ENCODE measurements at places on chromosomes 12 and 14.

GRCh38 chr12:7303230-7303629, 642 bp upstream of the ACSM4 start:
- no peak for DNase-seq

GRCh38 chr12:57983858-57984505, 42.6 kb downstream of the ATP23 start:
- DNase-seq: no peak

- DNase-seq: no peak
These were observed 106.1 kb downstream of the PTPN11 start for GRCh38 chr12:112524676-112525425.

DNA sequence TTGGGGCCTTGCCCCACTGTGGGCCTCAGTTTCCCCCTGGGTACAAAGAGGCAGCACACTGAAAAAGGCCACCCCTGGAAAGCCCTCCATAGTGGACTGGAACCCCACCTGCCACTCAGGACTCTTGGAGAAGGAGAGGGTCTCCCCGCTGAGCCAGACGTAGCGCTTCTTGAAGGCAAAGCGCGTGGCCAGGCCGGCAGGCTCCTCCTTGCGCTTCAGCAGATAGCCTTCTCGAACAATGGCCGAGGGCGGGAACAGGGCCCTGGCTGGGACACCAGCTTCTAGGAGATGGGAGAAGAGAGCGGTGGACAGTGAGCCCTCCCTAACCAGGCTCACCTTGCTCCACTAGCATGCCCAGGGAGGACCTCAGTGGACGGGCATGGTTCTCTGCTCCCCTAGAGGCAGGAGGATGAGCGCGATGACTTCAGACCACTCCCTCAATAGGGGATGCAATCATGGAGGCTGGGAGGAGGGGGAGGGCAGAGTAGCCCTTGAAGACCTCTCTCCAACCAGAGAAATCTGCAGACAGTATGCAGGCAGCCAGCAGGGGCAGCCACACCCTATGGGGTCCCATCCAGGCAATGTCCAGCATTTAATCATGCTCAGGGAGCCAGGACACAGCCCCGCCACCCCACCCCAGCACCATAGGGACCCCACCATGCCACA, 29.8 kb downstream of the RASAL1 start:
- no peak for DNase-seq

GRCh38 chr14:39827901-39828655, 395.8 kb upstream of the FBXO33 start:
- no peak for DNase-seq

DNA sequence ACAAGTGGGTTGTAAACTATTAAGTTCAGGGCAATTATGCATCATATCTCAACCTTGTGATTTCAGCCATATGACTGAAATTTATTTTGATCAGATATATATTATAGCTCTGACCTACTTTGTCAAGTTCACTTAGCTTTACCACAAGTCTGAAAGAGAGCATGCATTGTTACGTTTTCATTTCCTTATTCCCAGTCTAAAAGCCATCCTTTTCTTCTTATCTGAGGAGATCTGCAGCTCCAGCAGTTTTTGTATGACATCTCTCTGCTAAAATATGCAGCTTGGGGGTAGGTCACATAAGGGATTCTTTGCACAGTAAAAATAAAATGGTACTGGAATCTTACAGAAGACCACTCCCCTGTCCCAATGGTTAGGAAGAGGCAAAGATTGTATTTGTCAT, 1682.8 kb upstream of the FLRT2 start:
- DNase-seq: no peak

DNA sequence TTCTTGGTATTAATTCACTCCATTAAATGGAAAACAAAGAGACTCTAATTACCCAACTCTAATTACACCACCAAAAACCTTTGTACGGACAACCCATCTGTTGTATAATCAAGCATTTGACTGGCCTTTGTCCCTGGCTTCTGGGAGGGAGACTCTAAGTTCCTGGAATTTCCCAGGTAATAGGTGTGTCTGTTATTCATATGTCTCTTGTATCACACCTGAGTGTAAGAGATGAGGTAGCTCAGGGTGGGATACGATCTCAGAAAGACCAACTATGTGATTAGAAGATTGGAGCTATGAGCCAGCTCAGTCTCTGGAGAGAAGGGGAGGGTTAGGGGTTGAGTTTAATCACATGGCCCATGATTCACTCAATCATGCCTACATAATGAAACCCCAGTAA, 94.7 kb upstream of the PLXNC1 start:
- DNase-seq: no peak

DNA sequence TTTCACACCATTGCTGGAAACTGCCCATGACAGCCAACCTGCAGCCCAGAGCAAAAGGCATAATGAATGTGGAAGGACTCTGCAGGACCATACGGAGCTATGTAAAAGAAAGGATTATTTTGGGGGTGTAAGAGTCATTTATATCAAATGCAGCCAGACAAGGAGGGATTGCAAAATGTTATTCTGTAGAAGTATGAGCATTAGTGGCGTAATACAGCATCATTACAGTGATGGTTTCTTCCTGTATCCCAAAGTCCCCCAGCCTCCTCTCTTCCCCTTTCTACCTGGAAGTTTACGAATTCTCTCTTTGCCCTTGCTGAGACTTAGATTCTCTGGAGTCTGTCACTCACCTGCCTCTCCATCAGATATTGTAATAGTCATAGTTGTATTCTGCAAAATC, 89.9 kb downstream of the BORCS5 start:
- no peak for DNase-seq

DNA sequence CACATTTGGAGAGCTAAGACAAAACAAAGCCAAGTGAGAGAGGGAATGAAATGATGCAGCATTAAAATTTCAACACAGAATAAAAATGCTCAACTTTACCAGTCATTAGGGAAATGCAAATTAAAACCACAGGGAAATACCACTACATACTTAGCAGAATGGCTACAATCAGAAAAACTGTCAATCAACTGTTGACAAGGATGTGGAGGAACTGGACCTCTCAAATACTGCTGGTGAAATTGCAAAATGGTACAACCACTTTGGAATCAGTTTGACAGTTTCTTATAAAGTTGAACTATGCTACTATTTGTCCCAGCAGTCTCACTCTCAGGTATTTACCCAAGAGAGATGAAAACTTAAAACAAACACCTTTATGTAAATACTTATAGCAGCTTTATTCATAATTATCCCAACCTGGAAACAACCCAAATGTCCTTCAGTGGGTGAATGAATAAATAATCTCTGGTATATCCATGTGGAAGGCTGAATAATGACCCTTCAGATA, 43.8 kb upstream of the KTN1 start:
- DNase-seq: no peak

- no peak for DNase-seq
These were observed 68.9 kb upstream of the NCOR2 start for GRCh38 chr12:124636138-124636978.

- DNase-seq: no peak
These were observed 6.2 kb upstream of the ZDHHC17 start for GRCh38 chr12:76757694-76758093.

DNA sequence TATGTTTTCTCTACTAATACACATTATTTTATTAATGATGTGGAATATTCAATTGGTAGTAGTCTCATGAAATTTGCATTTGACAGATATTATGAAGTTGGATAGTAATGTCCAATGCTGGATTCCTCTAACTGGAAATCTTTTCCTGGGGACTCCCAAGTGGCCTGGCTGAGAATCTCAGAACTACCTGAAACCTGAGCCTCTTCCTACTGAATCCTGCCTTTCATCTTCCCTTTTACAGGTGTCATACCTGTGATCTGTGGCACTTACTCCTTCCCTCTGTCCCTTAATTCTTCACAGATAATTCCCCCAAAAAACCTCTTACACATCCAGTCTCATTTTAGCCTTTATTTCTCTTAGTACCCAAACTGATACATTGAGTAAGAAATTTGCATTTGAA, 89.7 kb upstream of the MYF6 start:
- DNase-seq: no peak

DNA sequence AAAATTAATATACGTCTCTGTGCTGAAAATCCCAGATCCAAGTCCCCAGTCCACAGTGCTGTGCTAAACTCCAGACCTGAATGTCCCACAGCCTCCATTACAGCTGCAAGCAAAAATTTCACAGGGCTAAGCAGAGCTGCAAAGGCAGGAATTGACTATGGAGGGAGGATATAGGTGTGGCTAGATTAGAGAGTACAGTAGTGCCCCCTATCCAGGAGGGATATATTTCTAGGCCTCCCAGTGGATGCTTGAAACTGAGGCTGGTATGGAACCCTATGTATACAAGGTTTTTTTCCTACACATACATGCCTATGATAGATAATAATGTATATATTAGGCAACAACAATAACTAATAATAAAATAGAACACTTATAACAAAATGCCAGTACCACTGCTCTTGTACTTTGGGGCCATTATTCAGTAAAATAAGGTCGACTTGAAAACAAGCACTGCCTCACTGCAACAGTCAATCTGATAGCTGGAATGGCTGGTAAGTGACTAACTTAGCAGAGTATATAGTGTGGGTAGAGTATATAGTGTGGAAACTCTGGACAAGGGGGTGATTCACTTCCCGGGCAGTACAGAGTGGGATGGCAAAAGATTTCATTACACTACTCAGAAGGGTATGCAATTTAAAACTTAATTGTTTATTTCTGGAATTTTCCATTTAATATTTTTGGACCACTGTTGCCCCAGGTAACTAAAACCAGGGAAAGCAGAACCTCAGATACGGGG, 82.7 kb downstream of the C14orf132 start:
- DNase-seq: no peak

DNA sequence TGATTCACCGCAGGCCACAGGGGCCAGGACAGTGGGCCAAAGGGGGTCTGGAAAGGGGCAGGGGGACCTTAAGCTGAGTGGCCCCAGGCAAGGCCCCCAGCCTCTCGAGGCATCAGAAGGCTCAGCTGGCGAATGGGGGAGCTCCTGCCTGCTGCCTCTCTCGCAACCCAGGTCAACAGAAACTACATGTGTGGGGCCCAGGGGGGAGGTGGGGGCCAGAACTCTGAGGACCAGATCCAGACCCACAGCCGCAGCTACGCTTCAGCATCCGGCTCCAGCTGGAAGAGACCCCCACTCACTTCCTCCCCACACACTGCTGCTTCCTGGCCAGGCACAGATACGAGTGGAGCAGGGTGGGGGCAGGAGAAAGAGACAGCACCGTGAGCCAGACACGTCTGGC, 46.5 kb downstream of the NCOR2 start:
- DNase-seq: no peak

GRCh38 chr14:20002319-20002718, 356 bp downstream of the OR4Q2 start:
- no peak for DNase-seq

DNA sequence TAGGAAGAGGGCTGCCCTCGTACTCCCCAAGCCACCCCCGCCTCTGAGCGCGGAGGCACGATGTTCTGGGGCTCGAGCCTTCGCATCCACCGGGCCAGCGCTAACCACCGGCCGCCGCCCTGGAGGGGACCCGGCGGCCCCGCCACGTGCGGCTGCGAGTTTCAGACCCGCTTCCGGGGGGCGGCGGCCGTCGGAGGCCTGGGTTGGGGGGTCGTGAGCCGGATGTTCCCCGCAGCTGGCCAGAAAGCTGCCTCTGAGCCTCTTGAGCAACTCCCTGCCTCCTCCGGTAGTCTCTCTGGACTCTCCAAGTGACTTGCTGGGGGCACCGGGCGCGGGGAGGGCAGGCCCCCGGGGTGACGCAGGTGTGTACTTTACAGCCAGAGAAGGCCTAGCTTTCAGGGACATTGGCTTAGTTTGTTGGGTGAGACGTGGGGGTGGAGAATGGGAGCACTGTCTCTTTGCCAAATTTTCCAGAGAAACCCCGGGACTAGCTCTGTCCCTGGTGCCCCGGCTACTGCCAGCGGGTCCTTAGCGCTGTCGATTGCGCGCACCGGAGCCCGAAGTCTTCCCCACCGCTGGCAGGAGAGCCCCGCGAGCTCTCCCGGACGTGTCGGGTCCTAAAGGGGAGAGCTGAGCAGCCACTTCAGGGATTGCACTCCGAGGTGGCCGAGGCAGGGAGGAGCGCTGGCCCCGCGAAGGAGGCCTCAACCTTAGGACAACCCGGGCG, 15.6 kb downstream of the OTX2 start:
- DNase-seq: no peak

DNA sequence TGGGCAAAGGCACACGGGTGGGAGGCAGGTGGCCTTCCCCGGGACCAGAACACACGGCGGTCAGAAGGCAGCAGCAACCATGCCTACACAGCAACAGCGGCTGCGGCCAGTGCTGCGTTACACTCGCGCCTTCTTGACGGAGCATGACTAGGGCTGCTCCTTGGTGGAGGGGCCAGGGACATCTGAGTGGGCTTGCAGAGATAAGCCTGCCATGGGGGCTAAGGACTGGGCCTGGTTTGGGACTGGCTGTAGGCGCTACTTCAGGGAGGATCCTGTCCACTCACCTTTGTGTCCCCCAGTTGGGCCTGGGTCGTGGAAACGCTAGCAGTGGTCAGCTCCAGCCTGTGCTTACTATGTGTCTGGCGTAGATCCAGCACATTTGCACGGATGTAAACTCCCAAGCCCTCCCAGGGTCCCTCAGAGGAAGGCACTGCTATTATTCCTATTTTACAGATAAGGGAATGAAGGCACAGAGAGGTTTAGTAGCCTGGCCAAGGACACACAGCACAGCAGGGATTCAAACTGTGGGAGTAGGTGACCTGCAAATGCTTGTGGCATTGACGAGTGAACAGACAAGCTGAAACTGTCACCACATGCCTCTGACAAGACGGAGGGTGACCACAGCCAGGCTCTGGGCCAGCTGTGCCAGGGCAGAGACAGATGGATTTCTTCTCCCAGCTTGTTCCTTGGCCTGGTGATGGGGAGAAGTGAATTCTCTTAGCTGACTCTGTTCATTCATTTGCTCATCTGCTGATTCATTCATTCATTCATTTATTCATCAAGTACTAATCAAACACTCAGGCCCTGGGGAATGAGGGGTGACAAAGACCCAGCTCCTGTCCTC, 31.9 kb upstream of the DLK1 start:
- no peak for DNase-seq
